ENCODE measurements at places on chromosomes 2 and 18.

GRCh38 chr2:201208563-201209252 is 25.8 kb downstream of the CASP10 start:
- no peak for DNase-seq

DNA sequence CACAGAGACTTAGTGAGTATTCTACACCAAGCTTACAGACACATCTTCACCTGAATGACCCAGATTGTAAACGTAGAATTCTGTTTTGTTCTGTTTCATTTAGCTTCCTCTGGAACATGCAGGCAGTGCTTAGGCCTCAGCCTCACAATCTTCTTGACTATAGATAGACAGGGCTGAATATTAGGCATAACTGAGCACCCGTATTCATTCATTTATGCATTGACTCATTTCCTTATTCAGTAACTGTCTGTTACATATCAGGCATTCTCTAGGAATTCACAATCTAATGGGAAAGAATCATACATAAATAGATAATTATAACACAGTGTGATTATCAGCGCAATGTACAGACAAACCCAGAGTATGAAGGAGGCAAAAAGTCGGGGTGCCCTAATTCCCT is 124.9 kb upstream of the ETAA1 start:
- DNase-seq, result no peak

- no peak for DNase-seq
Measured at GRCh38 chr18:23272498-23273232, 137.4 kb downstream of the CABLES1 start.

- no peak for DNase-seq
Measured at GRCh38 chr2:158112992-158113391, 11.3 kb downstream of the UPP2 start.

- no peak for DNase-seq
Measured at GRCh38 chr2:24613154-24613814, 122.2 kb downstream of the NCOA1 start.

DNA sequence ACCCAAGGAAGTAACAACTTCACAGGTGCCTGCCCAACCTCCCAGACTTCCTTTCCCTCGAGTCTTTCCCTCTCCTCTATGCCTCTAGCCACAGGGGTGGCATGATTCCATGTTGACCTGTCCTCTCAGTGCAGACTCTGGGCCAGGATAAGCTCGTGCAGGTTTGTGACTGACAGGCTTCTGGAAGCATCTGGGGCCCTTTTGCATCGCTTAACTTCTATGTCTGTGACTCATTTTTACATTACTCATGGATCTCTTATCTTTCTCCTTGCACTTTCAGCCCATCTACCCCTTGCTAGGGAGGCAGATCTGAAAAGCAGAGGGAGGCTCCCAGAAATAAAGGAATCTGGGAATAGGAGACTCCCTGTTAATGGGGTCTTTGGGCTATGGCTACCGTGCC is 98.5 kb upstream of the RIOK3 start:
- no peak for DNase-seq

GRCh38 chr2:218097975-218098374 is 27.9 kb upstream of the CXCR2 start:
- no peak for DNase-seq

- DNase-seq, result no peak
Measured at GRCh38 chr18:67400502-67401117, 115.9 kb downstream of the DSEL start.

GRCh38 chr2:192634557-192634956 is 439.8 kb upstream of the TMEFF2 start:
- no peak for DNase-seq

DNA sequence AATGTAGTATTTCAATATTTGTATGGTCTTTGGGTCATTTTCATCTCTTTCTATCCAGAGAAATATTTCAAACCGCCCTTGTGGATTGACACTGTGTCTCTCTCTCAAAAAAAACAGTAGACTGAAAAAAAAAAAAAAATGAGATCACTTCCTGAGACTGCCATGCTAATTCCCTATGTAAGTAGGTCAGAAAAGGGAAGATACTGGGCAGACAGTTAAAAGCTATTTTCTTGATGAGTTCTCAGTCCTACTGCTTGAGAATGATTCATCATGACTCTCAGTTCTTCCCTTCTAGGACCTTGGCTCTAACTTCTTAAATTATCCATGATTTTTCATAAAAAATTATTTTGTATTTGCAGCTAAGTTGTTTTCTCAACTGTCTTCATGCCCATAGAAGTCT is 672.3 kb upstream of the REG3G start:
- DNase-seq, result no peak

GRCh38 chr2:121944072-121944831 is 188.8 kb downstream of the TSN start:
- no peak for DNase-seq

- DNase-seq, result no peak
Measured at GRCh38 chr2:46874236-46874929, 41.2 kb downstream of the MCFD2 start.

DNA sequence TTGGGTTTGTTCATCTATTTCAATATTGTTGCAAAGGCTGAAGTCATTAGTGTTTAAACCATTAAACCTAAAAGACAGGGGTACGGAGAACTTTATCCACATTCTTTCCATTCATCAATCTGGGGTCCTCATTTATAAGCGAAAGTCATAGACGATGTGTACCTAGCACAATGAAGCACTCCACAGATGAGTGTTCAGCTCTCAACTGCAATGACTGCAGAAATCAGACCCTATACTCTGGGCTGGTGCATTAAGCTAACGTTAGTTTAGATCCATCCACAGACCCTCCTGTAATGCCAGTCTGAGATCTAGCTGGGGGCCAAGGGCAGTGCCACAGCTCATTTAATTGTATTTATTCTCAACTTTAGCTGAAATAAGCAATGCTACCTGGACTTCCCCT is 155.2 kb downstream of the AFF3 start:
- DNase-seq, result no peak

DNA sequence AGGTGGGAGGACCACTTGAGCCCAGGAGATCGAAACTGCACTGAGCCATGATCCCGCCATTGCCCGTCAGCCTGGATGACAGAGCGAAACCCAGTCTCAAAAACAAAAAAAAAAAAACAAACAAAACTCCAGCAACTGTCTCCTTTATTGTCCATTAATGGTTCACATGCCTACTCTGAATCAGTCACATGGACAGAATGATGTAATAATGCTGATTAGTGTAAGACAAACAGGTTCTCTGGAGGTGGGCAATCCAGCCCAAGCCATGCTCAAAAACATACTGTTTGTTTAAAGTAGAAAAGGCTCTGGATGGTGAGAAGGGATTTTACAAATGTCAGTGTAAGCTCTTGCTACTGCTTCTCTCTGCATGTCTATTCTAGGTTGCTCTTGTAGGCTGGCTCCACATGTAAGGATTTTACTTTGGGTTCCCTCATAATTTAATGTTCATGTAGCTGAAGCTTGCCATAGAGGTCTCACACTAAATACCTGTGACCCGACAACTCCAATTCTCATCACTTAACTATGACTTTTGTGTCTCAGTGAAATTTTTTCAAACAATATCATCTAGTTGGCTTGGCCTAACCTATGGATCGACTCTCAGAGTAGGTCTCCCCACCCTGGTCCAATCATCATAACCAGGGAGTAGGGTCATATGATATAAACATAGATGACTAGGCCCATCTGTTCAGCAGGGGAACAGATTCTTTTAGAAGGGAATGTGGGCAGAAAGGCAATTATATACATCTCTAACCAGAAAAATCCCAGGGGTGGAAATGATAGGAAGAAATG is 83.9 kb upstream of the SLC39A10 start:
- DNase-seq, result no peak

- DNase-seq, result no peak
Measured at GRCh38 chr2:156778916-156779315, 342.7 kb downstream of the GPD2 start.

- DNase-seq, result no peak
Measured at GRCh38 chr2:182649316-182649715, 66.7 kb upstream of the DNAJC10 start.

- no peak for DNase-seq
Measured at GRCh38 chr2:147394179-147394790, 450.5 kb upstream of the ACVR2A start.

DNA sequence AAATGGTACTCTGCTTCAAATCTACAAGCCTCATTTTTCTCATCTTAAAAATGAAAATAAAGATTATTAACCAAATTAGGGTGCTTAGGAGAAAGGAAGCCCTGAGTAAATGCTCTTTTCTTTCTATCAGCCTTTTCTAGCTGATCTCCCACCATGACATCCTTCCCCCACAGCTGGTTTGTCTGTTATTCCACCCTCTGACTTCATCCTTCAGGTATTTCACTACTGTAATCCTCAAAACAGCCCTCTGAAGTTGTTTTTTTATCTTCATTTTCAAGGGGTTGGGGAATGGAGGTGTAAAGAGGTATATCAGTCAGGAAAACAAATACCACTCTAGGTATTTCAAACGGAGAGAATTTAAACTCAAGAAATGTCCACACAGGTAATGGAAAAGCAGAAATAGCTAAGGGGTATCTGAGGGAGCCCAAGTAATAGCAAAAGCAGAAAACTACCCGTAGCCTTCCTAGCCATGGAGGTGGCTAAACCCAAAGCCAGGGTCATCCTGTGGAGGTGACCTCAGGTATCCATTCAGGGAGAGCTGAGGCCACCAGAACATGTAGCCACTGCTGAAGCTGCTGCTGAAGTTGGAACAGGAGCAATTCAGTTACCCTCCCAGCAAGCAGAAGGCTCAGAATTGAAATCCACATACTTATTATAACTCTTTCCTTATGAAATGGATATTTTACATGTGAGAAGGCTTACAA is 990.9 kb upstream of the ACVR2A start:
- no peak for DNase-seq

GRCh38 chr18:11310476-11311086 is 161.2 kb upstream of the PIEZO2 start:
- DNase-seq, result no peak

GRCh38 chr2:134573085-134573370 is 145.8 kb downstream of the TMEM163 start:
- no peak for DNase-seq

- DNase-seq, result no peak
Measured at GRCh38 chr2:217746808-217747207, 256.0 kb downstream of the TNS1 start.

GRCh38 chr2:188079196-188079595 is 212.5 kb upstream of the GULP1 start:
- no peak for DNase-seq

All from D721Med (cell line).